ENCODE measurements at places on chromosomes 5 and 9. TPM values are rescaled to one million over a fixed set of nuclear protein-coding genes. Genes with fewer than 3 reads are reported as not detected.

Gene FRRS1L
- total RNA-seq = not detected

Gene IFNA13
- not detected for total RNA-seq

Gene DMRTA1
- total RNA-seq = 2.8 TPM

DNA sequence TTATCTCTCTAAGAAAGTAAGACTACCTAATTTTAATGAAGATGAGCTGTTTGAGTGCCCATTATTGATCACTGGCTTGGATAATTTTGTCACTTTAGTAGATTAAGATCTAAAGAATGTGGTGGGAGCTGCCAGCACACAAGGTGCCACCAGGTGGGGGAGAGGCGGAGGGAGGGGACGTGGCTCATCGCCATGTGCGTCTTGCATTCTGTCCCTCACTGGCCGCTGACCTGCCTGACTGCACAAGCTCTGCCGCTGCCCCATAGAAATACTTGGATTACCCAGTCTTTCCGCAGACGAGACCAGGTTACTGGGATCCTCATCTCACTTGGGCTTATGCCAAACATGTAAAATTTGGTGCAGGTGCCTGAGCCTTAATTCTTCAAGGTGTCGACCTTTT, 37.6 kb downstream of the RHOBTB3 start:
- DNase-seq = no peak

DNA sequence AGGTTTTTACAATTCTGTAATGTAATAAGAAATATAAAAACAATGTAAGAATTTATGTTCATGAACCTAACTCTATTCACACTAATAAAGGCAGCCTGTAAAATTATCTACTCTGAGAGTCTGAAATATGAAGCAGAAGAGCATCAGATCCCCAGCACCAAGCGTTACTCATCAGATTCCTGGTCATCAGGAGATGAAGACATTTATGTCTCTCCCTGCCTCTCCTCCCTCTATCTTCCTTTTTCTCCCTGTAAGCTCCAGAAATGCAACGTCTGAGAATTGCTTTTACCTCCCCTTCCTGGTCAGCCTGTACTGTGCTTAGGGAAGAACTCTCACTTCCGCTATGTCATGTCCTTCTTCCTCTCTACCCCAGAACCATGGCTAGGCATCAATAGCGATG, 114.4 kb upstream of the SLIT3 start:
- DNase-seq = no peak

DNA sequence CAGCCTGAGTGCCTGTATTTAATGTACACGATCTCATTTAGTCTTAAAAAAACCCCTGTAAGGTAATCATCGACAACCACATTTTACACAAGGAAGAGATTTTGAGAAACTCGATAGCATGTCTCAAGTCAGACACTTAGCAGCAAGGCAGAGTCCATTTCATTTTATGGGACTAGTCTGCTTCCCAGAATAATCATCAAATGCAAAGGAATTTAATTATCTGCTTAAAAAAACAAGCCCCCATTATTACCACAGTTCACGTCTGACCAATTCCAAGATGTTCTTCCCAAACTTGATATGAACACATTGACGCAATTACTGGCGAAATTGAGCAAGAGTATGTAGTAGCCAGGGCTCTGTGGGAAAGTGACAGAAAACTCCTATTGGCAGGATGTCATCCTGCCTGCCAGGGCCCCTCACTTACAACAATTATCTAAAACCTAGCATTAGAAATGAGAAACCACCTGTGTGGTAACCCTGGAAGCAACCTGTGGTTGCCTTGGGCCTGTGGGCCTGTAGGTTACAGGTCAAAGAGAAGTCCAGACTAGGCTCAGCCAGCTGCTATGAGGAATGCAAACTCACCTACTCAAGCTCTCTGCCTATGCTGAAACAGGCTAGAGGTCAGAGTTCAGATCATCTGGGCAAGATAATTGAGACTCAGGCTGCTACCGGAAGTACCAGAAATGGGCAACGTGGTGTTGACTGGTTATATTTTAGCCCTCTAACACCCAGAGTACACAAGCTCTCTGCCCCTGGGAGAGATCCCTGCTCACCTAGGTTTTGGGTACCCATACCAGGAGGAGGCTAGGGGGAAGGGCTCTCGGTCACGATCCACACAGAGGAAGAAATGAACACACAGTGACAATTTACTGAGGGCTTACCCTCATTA, 1.6 kb downstream of the B4GALT1 start:
- no peak for DNase-seq

- no peak for DNase-seq
Observed at GRCh38 chr5:179410291-179411160, 65.3 kb upstream of the ADAMTS2 start.

DNA sequence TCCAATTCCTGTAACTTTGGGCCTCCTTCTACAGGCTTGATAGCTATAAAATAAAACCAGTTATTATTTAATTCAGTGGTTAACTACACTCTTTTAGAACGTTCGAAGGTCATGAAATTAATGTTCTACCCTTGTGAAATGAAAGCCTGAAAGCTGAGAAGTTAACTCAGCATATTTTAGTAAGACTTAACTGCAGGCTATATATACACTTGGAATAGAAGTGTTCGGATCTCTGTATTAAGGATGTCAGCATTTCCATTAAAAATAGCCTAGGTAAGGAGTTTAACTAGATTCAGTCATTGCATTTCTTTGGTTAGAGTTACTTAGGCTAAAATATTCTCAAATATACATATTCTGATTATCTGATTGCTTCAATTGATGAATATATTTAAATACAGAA, 229.2 kb downstream of the MRPS30 start:
- no peak for DNase-seq

DNA sequence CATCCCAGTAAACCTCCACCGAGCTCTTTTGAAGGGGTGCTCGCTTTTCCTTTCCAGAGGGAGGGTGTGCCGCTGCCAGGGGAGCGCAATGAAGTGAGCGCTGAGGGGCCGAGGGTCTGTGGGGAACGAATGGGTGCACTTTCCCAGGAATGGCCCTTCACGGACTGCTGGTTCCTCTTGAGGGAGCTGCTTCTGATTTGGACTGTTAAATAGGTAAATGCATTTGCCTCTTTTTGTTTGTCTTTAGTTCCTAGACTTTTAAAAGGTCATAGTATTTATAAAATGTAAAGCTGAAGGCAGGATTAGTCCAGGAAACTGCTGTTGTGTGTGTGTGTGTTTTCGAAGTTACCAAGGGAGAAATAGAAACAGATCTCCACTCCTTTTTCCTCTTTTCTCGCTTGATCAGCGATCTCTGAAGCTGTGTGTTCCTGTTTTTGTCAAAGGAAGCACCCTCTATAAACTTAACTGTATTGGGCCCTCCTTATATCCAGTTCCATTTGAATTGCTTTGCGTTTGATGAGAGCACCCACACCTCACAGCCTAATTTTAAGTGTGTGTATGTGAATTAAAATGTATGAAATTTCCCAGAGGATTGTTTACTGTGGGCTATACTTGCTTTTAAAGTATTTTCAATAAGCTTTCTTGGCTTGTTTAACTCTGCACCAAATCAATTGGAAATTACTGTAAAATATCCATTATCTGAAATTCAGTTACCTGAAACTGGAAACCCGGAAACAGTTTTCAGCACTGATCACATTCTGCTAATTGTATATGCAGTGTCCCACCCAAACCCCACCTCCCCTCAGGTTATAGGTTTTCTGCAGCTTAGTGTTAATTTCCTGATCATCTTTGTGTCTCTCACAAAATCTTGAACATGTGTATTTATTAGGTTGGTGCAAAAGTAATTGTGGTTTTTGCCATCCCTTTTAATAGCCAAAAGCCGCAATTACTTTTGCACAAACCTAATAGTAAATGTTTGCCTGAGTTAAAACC, 966 bp downstream of the SNX2 start:
- no peak for DNase-seq

DNA sequence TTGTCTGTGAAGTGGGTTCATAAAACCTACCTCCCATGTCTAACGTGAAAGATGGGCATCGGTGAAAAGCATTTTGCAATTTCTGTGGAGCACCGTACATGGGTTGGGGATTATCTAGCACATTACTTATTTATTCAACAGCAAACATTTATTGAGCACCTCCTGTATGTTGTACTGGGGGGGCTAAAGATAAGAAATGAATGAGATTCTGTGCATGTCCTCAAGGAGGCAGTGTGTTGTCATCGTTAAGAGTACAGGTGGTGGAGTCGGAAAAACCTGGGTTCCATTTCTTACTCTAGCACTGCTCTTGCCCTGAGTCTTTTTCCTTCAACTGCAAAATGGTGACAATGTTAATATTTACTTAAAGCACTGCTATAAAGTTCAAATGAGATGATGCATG, 30.4 kb upstream of the DENND1A start:
- no peak for DNase-seq

DNA sequence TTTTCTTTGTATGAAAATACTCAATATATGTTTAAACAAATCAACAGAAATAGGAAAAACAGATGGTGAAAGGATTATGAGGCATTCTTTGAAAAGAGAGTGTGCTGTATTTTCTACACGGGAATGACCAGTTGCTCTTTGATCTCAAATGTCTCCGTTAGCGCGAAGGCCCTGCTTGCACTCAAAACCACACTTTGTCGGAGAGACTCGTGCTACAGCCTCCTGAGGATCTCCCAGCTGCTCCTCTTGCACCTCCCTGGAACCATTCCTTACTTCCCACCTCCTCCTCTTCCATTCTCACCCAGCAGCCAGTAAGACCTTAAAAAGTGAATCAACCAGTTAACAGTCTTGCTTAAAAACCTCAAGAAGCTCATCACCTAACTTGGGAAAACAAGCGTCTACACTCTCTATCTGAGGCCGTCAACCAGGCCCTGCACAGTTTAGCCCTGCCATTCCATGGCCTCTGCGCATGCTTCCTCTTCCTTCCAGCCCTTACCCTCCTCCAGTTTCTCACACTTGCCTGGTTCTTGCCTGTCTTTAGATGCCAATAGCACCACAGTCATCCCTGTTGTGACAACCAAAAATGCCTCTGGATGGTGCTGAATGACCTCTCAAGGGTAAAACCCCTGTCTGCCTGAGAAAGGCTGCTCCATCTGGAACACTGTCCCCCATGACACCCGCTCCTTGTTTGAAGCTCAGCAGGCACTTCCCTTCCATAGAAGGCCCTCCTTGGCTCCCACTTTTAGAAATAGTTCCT, 594.7 kb upstream of the WWC1 start:
- DNase-seq = no peak

DNA sequence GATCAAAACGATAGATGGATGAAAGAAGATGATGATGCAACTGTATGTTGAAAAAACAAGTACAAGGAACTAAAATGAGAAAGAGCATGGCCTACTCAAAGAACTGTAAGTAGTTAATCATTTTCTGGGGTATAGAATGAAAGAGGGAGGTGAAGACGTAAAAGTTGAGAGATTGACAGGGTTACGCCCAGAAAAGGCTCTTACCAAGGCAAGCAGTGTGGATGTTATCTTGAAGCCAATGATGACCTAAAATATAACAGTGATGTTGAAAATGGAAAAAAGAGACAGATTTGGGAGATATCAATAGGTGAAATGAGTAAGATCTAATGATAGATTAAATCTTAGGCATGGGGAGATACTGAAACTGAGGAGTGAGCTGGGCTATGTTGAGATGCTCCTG, 80.4 kb upstream of the GNAQ start:
- DNase-seq = no peak

DNA sequence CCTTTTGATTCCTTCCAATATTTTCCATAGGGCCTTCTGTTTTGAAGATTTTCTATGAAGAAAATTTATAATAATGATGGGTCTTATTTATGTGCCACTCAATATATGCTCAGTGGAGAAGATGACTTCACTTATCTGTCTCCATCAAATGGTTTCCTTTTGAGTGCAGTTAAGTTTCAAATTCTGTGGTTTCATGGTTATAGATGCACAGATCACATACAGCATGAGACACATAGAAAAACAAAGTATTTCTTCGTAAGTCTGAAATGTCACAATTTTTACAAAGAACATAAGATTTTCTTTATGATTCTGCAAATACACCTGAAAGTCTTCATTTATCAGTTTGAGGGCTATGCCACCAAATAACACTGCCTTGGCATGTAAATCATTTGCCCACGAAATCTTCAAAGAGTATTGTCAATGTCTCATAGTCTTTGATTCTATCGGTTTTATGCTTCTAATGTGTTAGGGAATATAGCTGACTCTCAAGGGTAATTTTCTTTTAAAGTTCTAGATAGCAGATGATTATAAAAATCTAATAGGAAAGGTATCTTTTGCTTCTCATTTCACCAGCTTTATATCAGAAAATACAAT, 14.1 kb downstream of the CFAP95 start:
- DNase-seq = no peak

GRCh38 chr5:60510049-60510448, 189.9 kb downstream of the DEPDC1B start:
- no peak for DNase-seq

Data from Calu3 (cell line).